ENCODE measurements at places on chromosomes 5 and 9. TPM values are rescaled to one million over a fixed set of nuclear protein-coding genes. Genes with fewer than 3 reads are reported as not detected.

QRFP gene
- polyA plus RNA-seq: not detected

C9orf57 gene
- polyA plus RNA-seq: not detected

PCSK1 gene
- polyA plus RNA-seq: not detected

ACTBL2 gene
- 0.99 TPM for polyA plus RNA-seq

ERCC8 gene
- polyA plus RNA-seq: 11.6 TPM

PCDH12 gene
- polyA plus RNA-seq: 0.02 TPM

ESM1 gene
- 37.4 TPM for polyA plus RNA-seq

SAXO1 gene
- polyA plus RNA-seq: 0.03 TPM

AJM1 gene
- 2.6 TPM for polyA plus RNA-seq

BNC2 gene
- 9.6 TPM for polyA plus RNA-seq

SLC6A19 gene
- polyA plus RNA-seq: not detected

ANKRD18B gene
- 2.7 TPM for polyA plus RNA-seq

NIPAL4 gene
- 2.6 TPM for polyA plus RNA-seq
